ENCODE measurements at places on chromosomes 16 and 17. TPM values are rescaled to one million over a fixed set of nuclear protein-coding genes. Genes with fewer than 3 reads are reported as not detected.

SPATA32 gene
- total RNA-seq = 0.67 TPM

GNGT2 gene
- total RNA-seq = 16.8 TPM

DNA sequence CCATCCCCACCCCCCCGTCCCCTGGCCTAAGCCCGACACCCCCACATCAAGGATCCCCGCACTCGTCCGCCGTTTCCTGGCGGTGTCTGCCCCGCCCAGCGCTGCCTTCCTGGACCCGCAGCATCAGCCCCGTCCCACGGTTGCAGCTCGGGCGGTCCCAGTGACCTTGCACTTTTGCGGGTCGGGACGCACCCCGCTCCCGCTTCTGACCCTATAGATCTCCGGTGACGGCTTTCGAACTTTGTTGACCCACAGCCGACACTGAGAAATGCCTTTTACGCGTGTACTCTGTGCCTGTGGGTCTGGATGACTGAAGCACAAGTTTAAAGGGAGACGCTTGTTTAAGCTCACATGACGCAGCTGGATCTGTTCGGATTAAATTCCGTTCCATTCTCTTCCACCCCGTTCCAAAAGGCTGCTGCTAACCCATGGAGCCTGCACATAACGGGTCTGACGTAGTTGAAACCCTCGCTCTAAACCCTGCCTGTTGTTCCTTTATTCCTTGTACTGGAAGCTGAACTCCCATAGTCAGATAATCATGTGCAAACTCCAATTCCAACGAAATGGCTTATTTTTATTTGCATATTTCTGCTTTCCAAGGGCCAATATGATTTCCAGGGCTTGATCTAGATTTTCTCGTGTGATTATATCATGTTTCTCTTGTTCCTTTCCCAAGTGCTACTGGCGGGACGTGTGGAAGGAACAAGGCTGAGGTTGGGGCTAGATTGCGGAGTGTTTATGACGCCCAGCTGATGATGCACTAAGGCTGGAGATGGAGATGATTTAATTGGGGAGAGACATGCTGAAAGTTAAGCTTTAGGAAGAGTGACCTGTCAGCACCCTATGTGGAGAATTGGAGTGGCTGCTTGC lies 834 bp downstream of the FLYWCH1 start:
- H3K27ac ChIP-seq = peak overlapping the region; percentile 64
- DNase-seq = peak; percentile 45
- peaks cover 20% of the 10 kb centered on the region for H3K36me3 ChIP-seq
- H3K4me3 ChIP-seq = peak overlapping the region; percentile 93
- H3K27me3 ChIP-seq = peaks cover 4% of the 10 kb centered on the region

DNA sequence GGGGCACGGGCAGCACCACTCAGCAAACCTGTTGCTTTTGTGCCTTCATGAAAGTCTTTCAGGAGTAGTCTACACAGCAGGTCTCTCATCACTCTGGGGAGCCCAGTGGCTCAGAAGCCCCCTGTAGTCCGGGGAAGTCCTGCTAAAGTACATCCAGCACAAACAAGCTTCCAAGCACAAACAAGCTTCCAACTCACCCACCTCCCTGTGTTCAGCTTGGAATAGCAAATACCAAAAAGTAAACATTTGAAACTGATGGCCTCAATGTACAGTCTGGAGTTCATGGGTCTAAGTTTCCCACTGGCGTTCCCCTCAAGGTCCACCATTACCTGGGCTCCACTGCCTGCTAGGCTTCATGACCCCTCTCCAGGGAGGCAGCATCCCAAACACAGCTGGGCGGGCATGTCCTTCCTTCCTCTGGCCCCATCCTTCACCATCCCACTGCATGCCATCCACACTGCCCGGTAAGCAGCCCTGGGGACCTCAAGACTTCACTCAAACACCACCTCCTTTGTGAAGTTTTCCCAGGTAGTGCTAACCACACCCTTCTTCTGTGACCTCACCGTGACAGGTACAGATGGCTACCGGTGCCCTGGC lies 62.8 kb upstream of the SIAH1 start:
- H3K27me3 ChIP-seq = peaks cover 2% of the 10 kb centered on the region
- H3K27ac ChIP-seq = no peak overlapping the region
- H3K36me3 ChIP-seq = no peaks in the 10 kb centered on the region
- no peak overlapping the region for H3K4me3 ChIP-seq

- H3K4me1 ChIP-seq = no peaks in the 10 kb centered on the region
- no peak overlapping the region for H3K4me3 ChIP-seq
- H3K36me3 ChIP-seq = no peaks in the 10 kb centered on the region
- no peak for DNase-seq
- H3K27ac ChIP-seq = no peak overlapping the region
- H3K27me3 ChIP-seq = peaks cover 4% of the 10 kb centered on the region
Observed at GRCh38 chr16:71229344-71229743, 1.2 kb downstream of the HYDIN start.

GRCh38 chr17:50834429-50835300 lies 721 bp upstream of the WFIKKN2 start:
- DNase-seq = no peak
- no peaks in the 10 kb centered on the region for H3K36me3 ChIP-seq
- no peaks in the 10 kb centered on the region for H3K4me1 ChIP-seq
- no peak overlapping the region for H3K4me3 ChIP-seq
- peaks cover 5% of the 10 kb centered on the region for H3K27me3 ChIP-seq
- no peak overlapping the region for H3K27ac ChIP-seq

DNA sequence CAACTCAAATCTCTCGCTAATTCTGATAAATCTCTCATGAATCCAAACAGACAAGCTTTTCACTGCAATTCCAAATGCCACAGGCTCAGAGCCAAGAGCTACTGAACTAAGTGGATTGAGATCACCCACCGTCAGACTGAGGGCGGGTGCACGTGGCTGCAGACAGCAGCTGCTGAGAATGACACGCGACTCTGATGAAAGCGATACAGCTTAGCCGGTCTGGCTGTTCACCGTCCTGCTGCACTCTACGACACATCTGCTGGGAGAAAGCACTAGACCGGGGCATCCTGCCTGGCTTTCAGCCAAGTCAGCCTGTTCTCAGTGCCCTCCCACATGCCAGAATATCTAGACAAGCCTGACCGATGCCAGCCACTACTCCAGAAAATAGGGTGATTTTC lies 42.6 kb downstream of the KLHDC4 start:
- DNase-seq = no peak
- H3K4me3 ChIP-seq = no peak overlapping the region
- H3K4me1 ChIP-seq = peaks cover 3% of the 10 kb centered on the region
- no peaks in the 10 kb centered on the region for H3K27me3 ChIP-seq
- peaks cover 48% of the 10 kb centered on the region for H3K36me3 ChIP-seq

DNA sequence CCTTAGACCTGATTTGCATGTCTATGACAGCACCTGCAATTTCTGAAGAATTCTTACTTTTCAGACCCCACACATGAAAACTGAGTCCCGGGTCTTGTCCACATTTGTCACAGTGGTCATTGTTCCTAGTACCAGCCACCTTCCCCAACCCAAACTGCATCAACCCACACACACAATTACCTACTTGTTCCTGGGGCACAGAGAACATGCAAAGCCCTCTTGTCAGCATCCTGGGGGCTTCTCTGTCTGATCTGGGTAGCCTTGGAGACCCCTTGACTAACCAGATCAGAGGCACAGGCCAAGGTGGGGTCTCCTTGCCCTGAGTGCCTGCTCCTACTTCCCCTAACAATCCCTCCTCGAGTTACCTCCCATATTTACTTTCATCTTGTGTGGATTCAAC lies 36.7 kb upstream of the PIK3R6 start:
- H3K36me3 ChIP-seq = peaks cover 74% of the 10 kb centered on the region
- H3K27me3 ChIP-seq = no peaks in the 10 kb centered on the region
- no peak overlapping the region for H3K4me3 ChIP-seq
- H3K27ac ChIP-seq = no peak overlapping the region
- H3K4me1 ChIP-seq = peaks cover 31% of the 10 kb centered on the region
- no peak for DNase-seq

GRCh38 chr17:43599046-43599395 lies 52.9 kb upstream of the ETV4 start:
- H3K36me3 ChIP-seq = no peaks in the 10 kb centered on the region
- H3K27ac ChIP-seq = no peak overlapping the region
- no peaks in the 10 kb centered on the region for H3K4me1 ChIP-seq
- H3K27me3 ChIP-seq = peaks cover 16% of the 10 kb centered on the region
- H3K4me3 ChIP-seq = no peak overlapping the region

- no peak for DNase-seq
- H3K27me3 ChIP-seq = peaks cover 2% of the 10 kb centered on the region
- H3K27ac ChIP-seq = no peak overlapping the region
- no peaks in the 10 kb centered on the region for H3K36me3 ChIP-seq
Observed at GRCh38 chr17:46003907-46004748, 5.1 kb downstream of the STH start.

Data from activated T-helper 2 cell treated with anti-CD3 and anti-CD28 coated beads, Interferon-gamma antibody, Interleukin-2, Interleukin-4, amounts not matched to agents 10 μg/mL and 5 μg/mL and 100 μg/mL, durations not matched to agents 14 hours and 24 hours and 36 hours (primary cell).